ENCODE measurements at places on chromosomes 3 and 15. TPM values are rescaled to one million over a fixed set of nuclear protein-coding genes. Genes with fewer than 3 reads are reported as not detected.

LYSMD2 gene
- total RNA-seq: 18.7 TPM

C2CD4B gene
- total RNA-seq: 0.98 TPM

CHRD gene
- 9.6 TPM for total RNA-seq

RHOV gene
- not detected for total RNA-seq

CCDC50 gene
- 86.9 TPM for total RNA-seq

USF3 gene
- 38.9 TPM for total RNA-seq

SCN5A gene
- 0.33 TPM for total RNA-seq

DNA sequence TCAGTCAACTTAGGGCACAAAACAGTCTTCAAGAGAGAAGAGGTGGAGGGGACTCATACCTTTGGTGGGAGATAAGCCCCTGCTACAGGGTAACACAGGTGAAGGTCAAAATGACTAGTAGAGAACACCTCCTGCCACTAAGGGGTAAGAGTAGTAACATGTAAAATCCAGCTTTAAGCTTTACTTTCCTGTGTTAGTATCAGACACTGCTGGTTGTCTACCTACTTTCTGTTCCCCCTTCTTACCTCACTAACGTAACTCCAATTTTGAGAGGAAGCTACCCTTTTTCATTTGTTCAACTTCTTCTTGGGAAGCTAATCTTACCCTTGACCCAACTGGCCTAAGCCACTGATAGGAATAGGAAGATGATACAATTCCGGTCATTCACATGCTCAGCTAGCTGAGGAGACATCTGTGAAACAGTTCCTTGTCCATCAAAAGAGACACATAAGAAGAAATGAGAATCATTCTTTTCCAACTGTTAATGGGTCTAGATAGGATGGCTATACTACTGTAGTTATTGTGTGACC is 826.8 kb upstream of the CFAP20DC start:
- no peak for DNase-seq

GRCh38 chr3:13140596-13140995 is 67.4 kb upstream of the IQSEC1 start:
- peak; percentile 38 for DNase-seq

- DNase-seq: no peak
Observed at GRCh38 chr3:161268601-161269000, 47.5 kb downstream of the NMD3 start.

- DNase-seq: no peak
Observed at GRCh38 chr3:146777941-146778340, 172.8 kb upstream of the PLSCR5 start.

- no peak for DNase-seq
Observed at GRCh38 chr3:29823233-29823632, 542.4 kb downstream of the RBMS3 start.

- DNase-seq: no peak
Observed at GRCh38 chr3:188711881-188712247, 459.9 kb upstream of the TPRG1 start.

DNA sequence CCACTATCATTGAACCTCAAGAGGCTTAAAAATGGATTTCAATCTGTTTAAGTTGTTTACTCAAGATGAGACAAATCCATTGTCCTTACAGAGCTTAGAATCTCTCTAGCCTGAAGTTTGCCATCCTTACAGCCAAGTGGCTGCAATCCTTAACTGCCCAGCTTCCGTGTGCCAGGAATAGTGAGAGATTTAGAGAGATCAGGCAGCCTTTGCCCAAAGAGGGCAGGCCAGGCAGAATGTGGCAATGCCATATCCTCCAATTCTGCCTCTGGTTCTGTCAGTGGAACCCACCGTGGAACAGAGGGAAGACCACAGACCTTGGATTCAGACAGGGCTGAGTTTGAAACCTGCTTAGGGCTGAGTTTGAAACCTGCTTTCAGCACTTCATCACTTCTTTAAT is 374.3 kb downstream of the VPS13C start:
- no peak for DNase-seq

DNA sequence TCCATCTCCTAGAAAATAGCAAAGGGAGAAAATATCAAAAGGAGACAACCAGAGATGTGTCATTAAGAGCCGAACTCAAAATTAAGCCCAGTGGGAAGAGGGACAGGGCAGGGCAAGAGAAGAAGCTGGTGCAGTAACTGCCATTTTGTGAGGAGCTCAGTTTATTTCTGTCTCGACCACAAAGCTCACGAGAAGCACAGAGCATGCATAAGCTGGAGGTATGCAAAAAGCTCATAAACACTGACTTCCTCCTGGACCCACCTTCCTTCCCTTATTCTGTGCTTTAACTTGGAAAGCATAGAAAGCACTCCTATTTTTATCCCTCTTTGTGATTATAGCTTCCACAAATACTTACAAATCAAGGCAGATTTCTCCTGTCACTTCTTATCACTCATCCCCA is 81.3 kb downstream of the DGKG start:
- DNase-seq: no peak

All from breast epithelium (tissue), 4 donors.